ENCODE measurements at places on chromosomes 1 and 21.

DNA sequence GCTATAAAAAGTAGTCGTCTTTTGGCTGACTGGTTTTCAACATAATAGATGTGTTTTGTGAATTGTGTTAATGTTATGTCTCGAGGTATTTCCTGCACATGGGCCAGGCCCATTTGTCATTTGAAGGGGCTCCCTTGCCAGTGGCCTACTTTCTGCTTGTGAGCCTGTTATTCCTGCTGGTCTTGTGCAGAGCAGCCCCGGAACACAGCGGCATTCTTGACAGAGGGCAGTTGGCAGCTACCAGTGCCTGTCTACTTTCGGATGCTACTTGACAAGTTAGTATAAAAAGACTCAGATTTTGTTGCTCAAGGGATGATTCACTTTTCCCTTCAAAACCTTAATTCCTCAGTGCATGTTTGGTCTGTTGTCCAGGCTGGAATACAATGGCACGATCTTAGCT, 28.5 kb downstream of the PGM1 start:
- DNase-seq: no peak

GRCh38 chr1:24362982-24363614, 43.9 kb downstream of the GRHL3 start:
- no peak for DNase-seq

DNA sequence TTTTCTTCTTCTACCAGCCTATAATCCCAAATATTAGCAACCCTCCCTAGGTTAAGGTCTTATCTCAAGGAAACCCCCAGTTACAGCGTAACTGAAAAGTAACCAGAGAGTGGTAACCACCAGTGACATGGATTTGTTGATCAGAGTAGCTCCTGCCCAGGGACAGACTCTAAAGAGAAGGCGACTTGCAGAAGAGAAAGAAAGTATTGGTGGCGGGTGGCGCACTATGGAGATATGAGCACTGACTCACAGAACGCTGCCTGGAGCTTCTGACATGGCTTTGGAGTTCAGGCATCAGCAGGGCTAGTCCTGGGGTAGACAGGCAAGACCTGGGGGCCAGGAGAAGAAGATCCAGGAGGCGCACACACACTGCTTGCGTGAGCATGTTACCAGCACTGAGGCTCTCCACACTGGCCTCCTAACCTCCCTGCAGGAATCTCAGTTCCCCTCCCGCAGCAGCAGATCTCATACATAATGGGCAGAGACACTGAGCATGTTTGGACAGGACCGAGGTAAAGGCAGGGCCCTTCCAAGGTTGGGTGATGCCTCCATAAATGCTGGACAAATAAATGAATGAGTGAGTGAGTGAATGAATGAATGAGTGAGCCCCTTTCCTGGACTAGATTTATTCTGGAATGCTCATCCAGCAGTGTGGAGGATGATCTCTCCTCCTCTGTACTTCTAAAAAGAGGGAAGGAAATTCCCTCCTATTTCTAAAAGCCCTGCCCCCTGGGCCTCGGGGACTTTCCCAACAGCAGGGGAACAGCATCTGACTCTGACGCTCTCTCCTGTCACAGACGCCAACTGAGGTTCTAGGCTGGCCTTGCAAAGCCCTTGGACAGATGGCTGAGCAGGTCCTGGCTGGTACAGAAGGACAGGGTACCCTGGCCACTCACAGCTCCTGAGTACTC, 175.5 kb downstream of the CLIC6 start:
- DNase-seq: no peak

GRCh38 chr1:91557039-91557690, 56.5 kb downstream of the CDC7 start:
- DNase-seq: no peak

GRCh38 chr21:15224346-15225086, 159.7 kb upstream of the NRIP1 start:
- DNase-seq: no peak

DNA sequence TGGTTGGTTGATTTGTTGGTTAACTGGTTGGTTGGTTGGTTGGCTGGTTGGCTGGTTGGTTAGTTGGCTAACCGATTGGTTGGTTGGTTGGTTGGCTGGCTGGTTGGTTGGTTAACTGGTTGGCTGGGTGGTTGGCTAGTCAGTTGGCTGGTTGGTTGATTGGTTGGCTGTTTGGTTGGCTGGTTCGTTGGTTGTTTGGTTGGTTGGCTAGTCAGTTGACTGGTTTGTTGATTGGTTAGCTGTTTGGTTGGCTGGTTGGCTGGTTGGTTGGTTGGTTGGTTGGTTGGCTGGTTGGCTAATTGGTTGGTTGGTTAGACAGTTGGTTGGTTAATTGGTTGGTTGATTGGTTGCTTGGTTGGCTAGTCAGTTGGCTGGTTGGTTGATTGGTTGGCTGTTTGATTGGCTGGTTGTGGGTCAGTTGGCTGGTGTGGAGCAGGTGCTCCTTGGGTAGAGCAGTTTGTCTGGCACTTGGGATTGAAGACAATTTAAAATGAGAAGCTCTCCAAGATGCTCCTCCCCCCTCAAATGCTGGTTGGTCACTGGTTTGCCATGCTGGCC, 6.9 kb downstream of the RSPH1 start:
- no peak for DNase-seq

- DNase-seq: no peak
Measured at GRCh38 chr1:41144285-41144684, 97.8 kb downstream of the SCMH1 start.

DNA sequence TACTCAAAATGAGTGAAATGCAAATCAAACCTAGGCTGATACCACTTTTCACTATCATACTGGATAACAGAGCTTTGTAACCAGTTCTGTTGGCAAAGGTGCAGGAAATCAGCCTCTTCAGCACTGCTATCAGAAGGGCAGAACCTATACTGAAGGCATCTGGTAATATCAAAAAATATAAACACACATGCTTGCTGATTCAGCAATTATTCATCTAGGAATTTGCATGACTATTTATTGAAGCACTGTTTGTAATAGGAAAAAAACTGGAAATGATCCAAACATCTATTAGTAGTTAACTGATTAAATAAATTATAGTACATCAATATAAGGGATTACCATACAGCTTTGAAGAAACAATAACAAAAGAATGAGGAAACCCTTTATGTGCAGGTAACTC, 21.4 kb downstream of the ARHGAP29 start:
- no peak for DNase-seq

DNA sequence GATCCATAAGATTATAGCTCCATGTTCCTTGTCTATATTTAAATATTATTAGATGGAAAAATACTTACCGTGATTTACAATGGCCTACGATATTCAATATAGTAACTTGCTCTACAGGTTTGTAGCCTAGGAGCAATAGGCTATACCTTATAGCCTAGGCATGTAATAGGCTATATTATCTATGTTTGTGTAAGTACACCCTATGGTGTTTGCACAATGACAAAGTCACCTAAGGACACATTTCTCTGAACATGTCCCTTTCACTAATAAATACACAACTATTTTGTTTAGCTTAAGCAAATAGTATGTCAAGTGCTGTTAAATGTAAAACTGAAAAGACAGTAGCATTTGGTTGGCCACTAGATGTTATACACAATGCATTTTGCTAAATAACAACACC, 248.9 kb upstream of the ADGRL4 start:
- DNase-seq: no peak

GRCh38 chr1:47971385-47972160, 25.6 kb downstream of the TRABD2B start:
- DNase-seq: no peak

- DNase-seq: no peak
Measured at GRCh38 chr21:26210614-26211013, 40.0 kb upstream of the APP start.

DNA sequence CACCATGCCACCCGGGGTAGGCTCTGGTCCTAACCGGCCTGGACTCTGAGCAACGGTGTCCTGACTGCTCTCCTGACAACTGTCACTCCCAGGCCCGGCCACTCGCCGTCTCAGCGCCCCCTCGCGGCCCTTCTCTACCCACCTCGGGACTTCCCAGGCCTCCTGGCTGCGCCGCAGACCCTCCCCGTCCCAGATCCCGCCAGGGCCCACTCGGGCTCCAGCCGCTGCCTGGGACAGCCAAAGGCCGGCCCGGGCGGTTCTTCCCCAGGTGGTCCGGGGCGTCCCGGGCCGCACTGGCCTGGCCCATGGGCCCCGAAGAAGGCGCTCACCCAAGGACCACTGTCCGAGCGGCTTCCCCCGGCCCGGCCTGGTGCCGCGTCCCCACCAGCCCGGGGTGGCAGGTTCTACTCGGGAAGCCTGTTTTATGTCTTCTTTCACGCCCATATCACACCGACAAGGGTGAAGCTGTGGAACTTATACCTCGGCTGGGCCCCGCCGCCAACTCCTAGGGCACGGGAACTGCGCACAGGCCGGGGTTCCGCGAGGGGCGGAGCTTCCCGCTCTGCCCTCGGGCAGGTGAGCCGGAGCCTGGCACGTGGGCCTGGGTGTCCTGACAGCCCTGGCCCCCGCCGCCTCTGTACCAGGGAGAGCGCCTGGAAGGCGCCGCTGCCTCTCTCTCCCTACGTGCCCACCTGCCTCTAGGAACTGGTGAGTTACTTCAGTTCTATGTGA, 138.3 kb downstream of the TTLL7 start:
- no peak for DNase-seq

DNA sequence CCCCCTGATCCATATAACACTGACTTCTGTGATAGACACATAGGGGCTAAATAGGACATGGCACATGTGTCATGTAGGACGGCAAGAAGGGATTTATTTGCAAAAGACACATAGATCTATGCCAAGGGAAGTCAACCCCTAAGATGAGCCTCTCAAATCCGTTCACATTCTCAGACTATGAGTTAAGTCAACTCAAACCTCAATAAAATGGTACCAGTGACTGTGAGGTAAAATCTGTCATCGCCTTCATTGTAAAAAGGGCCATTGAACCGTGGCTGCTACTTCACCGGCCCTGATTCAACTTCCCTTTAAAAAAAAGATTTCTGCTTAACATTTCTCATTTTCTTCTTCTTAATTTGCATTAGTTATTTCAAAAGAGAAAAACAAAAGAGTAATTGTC, 144.0 kb downstream of the ZNF281 start:
- DNase-seq: no peak

GRCh38 chr21:36199021-36199420, 42.4 kb downstream of the DOP1B start:
- no peak for DNase-seq

- DNase-seq: no peak
Measured at GRCh38 chr1:110551278-110551809, 32.4 kb upstream of the KCNA10 start.

- DNase-seq: no peak
Measured at GRCh38 chr21:45580181-45580575, 37.9 kb upstream of the SLC19A1 start.

- DNase-seq: no peak
Measured at GRCh38 chr1:218804014-218804785, 369.5 kb upstream of the LYPLAL1 start.

GRCh38 chr1:244815600-244816099, 19.8 kb upstream of the COX20 start:
- DNase-seq: no peak

GRCh38 chr21:42503711-42504110, 7.7 kb upstream of the RSPH1 start:
- no peak for DNase-seq

DNA sequence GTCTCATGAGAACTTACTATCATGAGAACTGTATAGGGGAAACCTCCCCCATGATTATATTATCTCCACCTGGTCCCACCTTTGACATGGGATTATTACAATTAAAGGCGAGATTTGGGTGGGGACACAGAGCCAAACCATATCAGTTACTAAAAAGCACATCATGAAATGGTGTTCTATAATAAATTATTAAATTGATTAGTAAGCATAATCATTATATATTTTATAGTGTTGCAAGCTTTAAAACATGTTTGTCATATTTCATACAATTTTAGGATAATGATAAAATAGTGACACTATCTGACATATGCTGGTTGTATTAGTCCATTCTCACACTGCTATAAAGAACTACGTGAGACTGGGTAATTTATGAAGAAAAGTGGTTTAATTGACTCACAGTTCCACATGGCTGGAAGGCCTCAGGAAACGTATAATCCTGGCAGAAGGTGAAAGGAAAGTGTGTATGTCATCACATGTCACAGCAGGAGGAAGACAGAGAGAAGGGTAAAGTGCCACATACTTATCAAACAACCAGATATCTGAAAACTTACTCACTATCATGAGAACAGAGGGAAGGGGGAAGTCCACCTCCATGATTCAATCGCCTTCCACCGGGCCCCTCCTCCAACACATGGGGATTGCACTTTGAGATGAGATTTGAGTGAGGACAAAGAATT, 539.2 kb upstream of the OLFM3 start:
- DNase-seq: no peak

- no peak for DNase-seq
Measured at GRCh38 chr1:76940571-76941335, 73.5 kb downstream of the ST6GALNAC5 start.

DNA sequence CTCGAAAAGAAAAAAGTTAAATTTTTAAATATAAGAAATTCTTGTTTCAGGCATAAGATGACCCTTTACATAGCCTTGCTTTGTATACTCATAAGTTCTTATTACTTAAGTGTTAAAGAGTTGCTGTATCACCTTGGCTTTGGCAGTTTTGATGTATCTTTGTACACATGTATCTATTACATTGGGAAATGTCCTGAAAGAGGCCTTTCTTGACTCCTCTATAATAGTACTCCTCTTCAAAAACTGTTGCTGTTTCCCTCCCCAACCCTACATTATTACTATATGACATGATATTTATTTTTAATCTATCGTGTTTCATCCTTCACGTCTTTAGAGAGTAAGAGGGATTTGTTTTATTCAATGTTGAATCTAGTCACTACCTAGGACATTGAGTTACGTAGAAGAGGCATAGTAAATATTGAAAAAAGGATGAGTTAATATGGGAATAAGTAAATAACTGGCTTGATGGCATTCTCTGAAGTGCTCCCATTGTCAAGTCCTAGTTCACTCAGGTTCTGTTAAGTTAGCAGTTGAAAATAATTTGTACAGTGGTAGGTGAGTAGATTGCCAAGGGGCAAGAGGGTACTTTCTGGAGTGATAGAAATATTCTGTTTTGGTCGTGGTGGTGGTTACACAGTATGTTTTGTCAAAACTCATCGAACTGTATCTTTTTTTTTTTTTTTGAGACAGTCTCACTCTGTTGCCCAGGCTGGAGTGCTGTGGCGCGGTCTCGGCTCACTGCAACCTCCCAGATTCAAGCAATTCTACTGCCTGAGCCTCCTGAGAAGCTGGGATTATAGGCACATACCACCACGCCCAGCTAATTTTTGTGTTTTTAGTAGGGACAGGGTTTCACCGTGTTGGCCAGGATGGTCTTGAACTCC, 8.2 kb downstream of the THRAP3 start:
- no peak for DNase-seq

Data from NCI-H1436 treated with DMSO at 0.1 percent for 48 hours (cell line).